DMS79 (cell line): ENCODE measurements at places on chromosomes 2 and 18.

DNA sequence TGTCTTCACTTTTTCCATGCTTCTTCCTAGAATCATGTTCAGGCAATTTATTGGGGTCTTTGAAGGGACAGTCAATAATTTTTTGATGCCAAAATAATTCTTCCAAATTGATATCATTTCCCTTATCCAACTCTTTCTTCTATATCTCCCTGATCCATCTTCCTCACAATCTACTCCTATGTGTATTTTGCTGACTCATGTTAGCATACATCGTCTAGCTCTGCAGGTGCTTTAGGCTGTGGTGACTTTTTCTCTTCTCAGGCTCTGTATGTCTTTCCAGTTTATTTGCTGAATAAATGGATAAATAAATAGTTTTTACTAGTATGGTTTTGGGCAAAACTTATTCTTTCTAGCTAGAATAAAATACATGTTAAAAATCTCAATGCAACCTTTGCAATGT, 1650.9 kb upstream of the TMEFF2 start:
- DNase-seq, result no peak

DNA sequence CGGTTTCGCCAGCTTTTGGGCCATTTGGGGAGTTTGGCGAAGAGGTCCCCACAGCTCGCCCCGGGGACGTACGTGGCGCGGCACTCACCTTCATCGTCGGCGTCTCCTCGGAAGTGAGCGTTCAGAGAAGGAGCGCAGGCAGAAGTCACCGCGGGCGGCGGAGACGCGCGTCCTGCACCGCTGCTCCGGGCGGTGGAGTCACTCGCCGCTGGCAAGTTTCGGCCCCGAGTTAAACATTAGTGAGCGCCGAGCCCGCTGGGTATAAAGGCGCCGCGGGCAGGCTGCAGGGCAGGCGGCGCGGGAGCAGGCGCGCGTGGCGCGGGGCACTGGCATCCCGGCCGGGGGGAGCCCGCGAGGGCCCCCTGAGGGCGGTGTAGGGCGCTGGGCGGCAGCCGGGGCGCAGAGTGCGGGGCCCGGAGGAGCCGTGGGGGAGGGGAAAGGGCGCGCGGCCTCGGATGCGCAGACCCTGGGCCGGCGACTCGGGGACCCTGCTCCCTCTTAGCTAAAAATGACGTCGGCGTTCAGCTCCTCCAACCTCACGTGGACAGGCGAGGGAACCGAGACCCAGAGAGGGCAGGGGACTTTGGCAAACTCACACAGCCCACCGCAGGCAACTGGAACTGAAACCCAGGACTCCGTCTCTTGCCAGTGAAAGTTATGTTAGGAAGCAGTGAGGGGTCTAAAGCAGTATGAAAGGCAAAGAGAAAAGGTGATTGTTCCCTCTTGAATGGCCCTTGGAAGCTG, at the start of gene DPP4:
DPP4 (minus strand) TSS at position 328 of the 744 bp plus-strand sequence; CDS start at position 94, 234 bp downstream.
- DNase-seq, result no peak

DNA sequence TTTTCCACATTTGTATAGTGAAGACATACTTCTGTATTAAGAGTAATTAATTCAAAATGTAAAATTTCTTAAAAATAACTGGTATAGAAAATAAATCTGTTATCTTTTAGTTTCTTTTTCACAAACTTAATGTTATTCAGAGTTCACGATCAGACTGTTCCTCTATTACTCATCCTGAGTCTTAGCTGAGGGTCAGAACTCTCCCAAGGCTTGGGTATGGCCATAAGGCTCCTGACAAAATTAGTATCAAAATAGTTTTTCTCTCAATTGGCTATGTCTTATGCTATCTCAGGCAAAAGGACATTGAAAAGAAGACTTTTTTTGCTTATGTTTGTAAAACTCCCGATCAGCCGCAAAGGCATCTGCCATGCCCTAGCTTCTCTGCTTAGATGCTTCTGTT, 56.1 kb upstream of the NAB1 start:
- DNase-seq, result no peak

GRCh38 chr2:231383416-231384108, 11.9 kb upstream of the B3GNT7 start:
- no peak for DNase-seq

DNA sequence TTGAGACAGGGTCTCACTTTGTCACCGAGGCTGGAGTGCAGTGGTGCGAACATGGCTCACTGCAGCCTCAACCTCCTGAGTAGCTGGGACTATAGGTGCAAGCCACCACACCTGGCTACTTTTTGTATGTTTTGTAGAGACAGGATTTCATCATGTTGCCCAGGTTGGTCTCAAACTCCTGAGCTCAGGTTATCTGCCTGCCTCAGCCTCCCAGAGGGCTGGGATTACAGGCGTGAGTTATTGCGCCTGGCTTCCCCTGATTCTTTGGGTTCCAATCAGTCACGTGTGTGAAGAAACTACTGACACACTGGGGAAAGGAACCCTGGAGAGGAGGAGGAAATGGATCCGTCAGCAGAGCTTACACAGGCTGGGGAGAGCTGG, 22.3 kb upstream of the RAB10 start:
- no peak for DNase-seq

- no peak for DNase-seq
Observed at GRCh38 chr2:207157731-207158130, 8.0 kb downstream of the KLF7 start.

GRCh38 chr2:216540920-216541319, 42.3 kb downstream of the RPL37A start:
- no peak for DNase-seq

DNA sequence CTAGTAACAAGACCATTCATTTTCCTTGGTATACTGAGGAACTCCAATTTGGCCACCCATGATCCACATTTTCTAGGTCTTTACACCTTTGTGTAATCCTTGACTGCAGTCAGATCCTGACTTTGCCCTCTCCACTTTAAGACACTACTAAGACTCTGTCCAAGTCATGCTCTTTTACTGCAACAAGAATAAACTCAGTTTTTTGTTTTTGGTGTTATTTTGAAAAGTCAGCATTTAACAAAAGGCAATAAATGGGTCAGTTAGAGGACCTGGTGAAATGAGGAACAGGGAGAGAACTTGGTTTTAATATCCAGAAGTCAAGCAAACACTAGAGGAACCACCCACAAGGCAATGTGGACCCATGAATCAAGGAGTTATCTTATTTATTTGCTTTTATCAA, 252.2 kb upstream of the RBBP8 start:
- no peak for DNase-seq

- no peak for DNase-seq
Observed at GRCh38 chr2:10646153-10646552, 43.6 kb downstream of the NOL10 start.

DNA sequence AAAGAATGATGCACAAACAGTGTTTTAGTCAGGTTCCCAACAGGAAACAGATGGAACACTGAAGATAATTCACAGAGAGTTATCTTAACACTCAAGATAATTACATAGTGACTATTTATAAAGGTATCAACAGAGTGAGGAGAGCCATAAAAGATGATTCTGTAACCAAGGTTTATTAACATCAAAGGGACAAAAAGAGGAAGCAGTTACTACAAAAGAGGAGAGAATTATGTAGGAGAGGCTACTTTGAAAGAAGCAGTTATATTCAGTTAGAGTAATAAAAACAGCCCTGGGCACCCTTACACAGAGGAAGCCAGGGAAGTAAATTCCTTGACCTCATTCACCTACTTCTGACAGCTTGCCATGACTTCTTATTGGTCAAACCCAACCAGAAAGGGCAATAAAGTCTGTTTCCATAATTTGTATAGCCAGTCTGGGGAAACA, 326.5 kb upstream of the SLC39A10 start:
- no peak for DNase-seq

- no peak for DNase-seq
Observed at GRCh38 chr2:42456126-42456839, 37.5 kb downstream of the KCNG3 start.

DNA sequence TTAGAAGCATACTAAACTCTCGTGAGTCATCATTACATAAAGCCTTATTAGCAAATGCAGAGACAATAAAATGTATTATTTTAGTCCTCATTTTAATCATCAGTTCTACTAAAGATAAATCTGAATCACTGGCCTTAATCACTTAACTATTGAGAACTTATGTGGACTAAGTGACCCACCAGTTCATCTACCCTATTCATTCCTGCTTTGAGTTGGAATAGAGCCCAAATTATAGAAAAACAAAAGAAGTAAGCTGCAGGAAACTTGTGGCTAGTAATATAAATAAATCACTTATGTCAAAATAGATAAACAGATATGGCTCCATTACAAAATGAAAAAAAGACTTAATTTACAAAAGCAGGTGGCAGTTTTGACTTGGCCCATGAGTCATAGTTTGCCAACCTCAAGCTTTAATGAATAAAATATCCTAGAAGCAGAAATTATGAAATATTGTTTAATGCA, 851.8 kb upstream of the CRIM1 start:
- no peak for DNase-seq

DNA sequence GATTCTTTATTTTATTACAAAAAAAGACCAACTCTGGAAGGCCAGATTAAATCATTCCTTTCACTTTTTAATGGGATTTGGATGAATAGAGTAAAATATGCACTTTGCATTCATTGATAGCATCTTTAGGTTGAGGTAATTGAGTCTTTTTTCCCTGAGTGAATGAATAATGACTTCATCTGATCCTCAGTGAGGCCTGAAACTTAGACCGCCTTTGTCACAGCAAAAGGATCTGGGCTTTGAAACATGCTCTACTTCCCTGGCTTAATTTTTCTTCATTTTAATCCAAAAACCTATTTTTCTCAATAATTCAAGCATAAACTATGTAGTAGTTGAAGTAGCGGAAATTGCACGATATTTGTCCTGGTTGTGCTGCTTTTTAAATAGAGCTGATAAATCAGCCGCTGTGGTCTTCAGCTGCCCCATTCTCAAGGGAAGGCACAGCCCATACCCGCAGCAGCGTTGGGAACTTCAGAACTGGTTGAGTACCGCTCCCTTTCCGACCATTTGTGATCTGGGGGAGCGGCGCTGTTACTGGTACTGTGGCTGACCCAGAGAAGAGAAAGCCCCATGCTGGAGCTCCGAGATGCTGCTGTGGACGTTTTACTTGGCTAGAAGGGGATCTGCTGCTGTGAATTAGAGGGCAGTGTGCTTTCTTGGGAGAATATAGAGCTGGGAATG, 145.3 kb upstream of the NFATC1 start:
- no peak for DNase-seq

DNA sequence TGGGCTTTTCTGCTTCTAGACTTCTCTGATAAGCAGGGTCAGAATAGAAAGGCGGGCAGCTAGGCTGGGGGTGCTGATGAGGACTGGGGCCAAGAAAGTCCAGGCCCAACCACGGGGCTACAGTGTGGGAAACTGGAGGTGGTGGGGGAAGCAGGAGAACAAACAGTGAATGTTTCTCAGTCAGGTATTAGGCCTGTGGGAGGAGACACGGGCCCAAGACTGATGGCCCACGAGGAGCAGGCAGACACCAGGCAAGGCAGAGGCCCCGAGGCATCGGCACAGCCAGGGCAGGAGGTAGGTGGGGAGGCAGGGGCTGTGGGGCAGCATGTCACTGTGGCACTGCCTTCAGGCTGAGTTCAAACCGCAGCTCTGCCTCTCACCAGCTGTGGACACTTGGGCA, 40.7 kb downstream of the KCNIP3 start:
- DNase-seq, result no peak

GRCh38 chr2:241288324-241288888, 27.1 kb downstream of the HDLBP start:
- no peak for DNase-seq

- DNase-seq, result no peak
Observed at GRCh38 chr2:220588148-220588547, 960.7 kb downstream of the SLC4A3 start.

DNA sequence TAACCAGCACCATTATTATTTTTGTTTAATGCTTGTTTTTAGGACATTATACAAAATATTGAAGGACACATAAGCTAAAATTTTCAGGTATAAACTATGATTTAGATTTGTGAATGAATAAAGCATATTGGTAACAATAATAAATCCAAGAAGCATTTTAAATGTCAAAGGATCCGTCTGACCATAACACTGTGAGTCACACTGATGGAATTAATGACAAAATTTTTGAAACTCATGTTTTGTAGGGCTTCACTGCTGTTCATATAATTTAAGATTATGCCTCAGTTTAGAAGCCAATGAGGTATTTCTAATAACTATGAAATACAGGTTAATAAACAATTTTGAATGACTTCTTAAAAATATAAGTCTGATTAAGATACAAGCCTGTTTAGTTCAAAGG, 124.6 kb downstream of the TMEFF2 start:
- no peak for DNase-seq

- DNase-seq, result no peak
Observed at GRCh38 chr18:3262234-3263131, 550 bp downstream of the MYL12B start.

GRCh38 chr2:667332-667999, 9.7 kb downstream of the TMEM18 start:
- no peak for DNase-seq

DNA sequence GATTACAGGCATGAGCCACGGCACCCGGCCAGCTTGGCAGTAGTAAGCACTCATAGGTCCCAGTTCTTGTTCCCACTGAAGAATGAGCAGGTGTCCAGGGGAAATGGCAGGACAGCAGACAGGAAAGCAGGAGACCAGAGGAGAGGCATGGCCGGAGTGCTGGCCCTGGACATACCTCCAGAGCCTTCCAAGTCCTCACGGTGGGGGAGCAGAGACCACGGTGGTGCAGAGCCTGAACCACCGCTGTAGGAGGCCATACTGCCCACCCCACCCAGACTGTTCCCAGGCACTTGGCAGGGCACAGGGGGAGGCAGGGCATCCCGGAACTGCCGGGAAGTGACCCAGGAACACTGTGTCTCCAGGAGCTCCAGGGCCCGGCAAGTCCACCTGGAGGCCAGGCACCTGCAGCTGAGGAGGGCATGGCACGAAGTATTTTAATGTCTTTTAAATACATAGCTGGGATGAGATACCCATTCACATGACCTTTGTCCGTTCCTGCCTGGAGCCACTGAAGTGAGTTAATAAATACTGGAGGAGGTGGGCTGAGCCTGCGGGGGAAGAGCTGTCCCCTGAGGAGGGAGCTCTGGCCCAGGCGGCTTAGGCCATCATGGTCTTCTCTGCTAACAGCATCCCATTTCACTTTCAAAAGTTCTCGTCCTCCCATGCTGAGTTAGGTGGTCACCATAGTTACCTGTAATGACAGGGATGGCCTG, 49.7 kb upstream of the TFCP2L1 start:
- DNase-seq, result no peak

- no peak for DNase-seq
Observed at GRCh38 chr2:163347982-163348856, 387.6 kb downstream of the FIGN start.

GRCh38 chr2:220154304-220154703, 526.9 kb downstream of the SLC4A3 start:
- no peak for DNase-seq

GRCh38 chr2:121132054-121132761, 152.8 kb downstream of the TFCP2L1 start:
- DNase-seq, result no peak

DNA sequence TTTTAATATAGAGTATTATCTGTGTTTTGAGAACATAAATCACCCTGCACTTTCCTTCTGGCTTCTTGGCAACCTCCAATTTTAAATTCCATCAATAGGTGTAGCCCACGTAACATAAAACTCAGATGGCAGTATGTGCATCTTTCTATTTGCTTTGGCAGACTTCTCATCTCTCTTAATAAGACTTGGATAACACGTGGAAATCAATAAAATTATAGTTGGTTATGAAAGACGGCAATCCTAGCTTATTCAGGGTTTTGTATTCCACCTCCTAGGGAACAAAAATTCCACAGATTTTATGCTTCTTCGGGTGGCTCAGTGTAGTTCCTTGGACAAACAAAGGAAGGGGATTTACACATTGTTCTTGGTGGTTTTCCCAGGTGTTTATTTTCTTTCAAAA, 299.3 kb downstream of the RND3 start:
- no peak for DNase-seq

GRCh38 chr2:152198499-152198898, 22.9 kb upstream of the STAM2 start:
- DNase-seq, result no peak

GRCh38 chr2:18791172-18791797, 201.9 kb upstream of the NT5C1B start:
- no peak for DNase-seq
